Neural crest cell (in vitro differentiated cells): ENCODE measurements at places on chromosomes 12 and 14.
A peak's percentile ranks its signal among the peaks of the same experiment; 100 is the strongest.

- DNase-seq, result no peak
Measured at GRCh38 chr12:39451977-39452376, 9.1 kb upstream of the KIF21A start.

- no peak for DNase-seq
Measured at GRCh38 chr12:17108877-17109541, 503.0 kb upstream of the LMO3 start.

DNA sequence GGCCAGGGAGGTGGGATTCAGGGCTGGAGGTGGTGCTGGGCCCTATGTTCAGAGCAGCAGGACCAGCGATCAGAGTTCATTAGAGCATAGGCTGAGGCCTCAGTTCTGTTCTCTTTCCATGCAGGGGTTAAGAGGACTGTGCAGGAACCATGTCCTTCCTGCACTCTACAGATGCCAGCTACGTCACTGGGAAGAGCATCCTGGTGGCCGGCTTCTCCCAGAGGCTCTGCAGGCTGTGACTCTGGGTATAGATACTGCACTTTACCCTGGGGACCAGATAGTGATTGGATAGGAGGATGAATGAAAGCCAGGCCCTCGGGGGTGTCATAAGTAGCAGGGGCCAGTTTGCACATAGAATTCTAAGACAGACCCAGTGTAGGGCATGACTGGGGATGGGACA lies 92.6 kb downstream of the DHRS2 start:
- DNase-seq, result no peak

GRCh38 chr12:120470150-120470784 lies 719 bp upstream of the SRSF9 start:
- no peak for DNase-seq

GRCh38 chr14:101056446-101056845 lies 152.9 kb upstream of the RTL1 start:
- DNase-seq, result no peak

DNA sequence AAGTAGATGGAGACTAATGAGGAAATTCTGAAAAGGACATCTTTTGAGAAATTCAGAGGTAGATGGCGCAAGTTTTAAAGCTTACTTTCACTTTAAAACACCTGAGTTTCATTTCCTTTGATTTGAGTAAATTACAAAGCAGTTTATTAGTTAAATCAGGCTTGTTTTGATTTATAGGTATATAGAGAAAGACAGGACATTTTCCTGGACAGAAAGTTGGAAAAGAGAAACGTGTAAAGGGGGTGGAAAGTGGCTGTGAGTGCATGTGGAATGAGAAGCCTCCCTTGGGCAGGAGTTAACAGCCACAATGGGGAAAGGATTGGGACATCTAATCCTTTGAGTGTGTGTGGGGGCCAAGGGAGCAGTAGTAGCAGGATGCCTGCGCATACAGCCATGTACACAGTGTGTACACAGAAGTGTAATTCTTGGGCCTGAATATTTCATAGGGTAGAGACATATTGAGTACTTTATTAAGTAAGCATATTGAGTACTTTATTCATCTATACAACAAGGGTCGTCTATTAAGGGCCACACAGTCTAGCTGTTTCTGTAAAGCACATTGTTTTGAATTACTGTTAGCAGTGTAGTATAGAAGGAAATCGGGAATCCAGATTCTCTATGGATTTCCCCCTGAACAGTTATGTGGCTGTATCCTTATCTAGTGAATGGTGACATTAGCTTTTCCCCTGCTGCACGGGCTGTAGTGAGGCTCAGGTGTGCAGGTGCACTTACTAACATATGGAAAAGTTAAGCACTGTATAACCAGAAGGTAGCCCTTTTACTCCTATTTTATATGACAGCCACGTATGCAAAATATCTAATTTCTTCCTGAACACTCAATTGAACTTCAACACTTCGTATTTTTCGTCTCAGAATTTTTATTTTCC lies 19.1 kb downstream of the MARK3 start:
- DNase-seq, result no peak

DNA sequence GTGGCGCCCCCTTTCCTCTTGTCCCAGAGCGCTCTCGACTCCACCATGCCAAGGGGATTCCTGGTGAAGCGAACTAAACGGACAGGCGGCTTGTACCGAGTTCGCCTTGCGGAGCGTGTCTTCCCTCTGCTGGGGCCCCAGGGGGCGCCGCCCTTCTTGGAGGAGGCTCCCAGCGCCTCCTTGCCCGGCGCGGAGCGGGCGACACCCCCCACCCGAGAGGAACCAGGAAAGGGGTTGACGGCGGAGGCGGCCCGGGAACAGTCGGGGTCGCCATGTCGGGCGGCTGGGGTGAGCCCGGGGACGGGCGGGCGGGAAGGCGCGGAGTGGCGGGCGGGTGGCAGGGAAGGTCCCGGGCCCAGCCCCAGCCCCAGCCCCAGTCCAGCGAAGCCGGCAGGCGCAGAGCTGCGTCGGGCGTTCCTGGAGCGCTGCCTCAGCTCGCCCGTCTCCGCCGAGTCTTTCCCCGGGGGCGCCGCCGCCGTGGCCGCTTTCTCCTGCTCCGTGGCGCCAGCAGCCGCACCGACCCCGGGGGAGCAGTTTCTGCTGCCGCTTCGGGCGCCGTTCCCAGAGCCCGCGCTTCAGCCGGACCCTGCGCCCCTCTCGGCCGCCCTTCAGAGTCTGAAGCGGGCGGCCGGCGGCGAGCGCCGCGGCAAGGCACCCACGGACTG lies 376 bp downstream of the INSM2 start:
- no peak for DNase-seq

- no peak for DNase-seq
Measured at GRCh38 chr14:67251573-67252226, 10.5 kb downstream of the PALS1 start.

DNA sequence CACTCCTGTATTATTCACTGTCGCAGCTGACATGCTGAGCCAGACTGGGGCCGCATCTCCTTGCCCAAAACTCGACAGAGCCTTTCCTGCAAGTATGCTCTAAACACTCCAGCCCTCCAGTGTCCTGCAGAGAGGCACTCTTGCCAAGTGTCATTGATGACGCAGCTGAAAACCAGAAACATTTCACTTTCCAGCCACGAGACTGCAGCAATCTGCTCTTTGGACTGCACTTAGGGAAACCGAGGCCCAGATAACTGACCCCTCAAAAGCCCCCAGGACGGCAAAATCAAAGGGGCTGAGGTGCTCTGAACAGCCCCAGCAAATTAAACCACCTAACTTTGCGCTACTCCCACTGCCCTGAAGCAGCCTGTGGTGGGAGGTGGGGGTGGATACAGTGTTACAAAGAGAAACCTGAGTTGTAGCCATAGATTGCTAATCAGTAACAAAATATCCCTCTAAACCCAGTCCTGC lies 2.6 kb downstream of the CCDC85C start:
- no peak for DNase-seq

DNA sequence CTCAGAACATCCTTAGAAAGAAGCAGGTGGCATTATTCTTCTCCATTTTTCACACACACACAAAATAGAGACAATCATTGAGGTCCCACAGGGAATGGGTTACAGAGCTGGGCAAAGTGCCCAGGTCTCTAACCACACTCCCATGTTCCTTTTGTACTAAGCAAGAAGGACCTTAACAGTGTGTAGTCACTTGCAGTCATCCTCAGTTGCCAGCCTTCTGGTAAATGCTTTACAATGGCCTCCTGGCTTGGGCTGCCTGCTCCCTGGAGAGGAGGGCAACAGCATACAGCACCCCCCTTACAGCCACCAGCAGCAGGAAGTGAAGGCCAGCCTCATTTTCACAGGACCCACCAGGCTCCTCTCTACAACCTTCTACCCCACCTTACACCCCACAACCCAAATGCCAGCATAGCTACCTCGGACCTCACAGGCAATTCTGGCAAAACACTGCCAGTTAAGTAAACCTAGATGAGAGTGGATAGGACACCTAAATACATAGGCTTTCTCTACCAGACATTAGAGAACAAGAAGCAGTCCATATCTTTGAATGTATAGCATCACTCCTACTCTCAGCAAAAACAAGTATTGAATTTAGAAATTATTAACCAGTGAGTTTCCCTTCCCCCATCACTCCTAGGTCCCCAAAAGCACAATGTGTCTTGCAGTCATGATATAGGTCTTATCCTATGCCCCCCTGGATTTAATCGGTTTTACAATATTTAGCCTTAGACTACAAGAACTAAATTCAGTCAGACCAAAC lies 88.1 kb downstream of the PPP2R5E start:
- no peak for DNase-seq

DNA sequence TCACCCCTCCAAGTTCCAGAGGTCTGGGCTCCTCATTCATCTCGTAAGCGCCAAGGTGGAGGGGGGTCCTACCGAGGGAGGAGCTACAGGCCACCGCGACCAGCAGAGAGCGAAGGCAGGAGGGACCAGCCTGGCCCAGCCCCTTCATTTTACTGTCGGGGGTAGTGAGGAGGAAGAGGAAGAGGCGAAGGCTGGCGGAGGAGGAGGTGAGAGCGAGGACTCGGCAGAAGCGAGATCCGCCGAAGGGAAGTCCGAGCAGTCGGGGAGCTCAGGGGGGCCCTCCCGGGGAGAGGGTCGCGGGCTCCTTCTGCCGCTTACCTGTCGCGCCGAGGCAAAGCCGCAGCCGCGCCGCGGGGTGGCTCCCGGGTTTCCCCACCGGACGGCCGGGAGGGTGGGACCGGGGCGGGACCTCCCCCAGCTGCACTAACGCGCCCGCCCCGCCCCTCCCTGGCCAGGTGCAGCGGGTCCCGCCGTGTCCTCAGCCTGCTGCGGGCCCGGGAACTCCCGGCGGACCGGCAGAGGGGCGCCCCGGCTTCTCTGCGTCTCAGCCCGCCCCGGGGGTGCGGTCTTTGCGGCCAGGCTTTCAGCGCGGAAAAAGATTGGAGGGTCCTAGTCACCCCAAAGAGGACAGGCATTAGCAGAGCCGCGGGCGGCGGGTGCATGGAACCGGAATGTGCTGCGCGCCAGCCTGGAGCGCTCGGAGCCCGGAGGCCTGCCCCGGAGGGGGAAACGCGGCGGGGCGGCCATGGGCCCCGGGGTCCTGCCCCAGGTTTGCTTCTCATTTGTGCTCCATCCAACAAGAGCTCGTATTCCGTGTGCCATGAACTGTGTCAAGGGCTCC lies at the start of gene GALNT6:
Gene GALNT6, minus strand, starts transcription at position 124 of the 841 bp plus-strand sequence. CDS start 11,625 bp downstream, outside the sequence.
- DNase-seq, result no peak

GRCh38 chr12:120971299-120972180 lies 6.8 kb upstream of the HNF1A start:
- DNase-seq, result peak; percentile 12

DNA sequence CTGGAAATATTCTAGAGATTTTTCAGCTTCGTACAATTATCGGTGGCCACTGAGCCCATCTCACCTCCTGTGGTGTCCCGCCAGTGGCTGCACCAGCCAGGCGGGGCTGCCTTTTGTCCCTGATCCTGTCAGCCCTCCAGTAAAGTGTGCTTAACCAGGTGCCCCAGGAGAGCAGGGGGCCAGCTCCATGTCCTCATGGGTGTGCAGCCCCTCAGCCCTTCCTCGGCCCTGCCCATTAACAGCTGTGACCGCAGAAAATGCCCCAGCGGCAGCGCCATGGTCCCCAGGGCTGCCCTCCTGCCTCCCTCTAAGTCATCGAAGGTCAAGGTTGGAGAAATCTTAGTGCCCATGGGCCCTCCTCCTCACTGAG lies 188.5 kb downstream of the ZFP36L1 start:
- no peak for DNase-seq

GRCh38 chr14:49212721-49213120 lies 373.5 kb downstream of the RPS29 start:
- no peak for DNase-seq

GRCh38 chr12:7793211-7793610 lies 4.0 kb downstream of the NANOG start:
- no peak for DNase-seq

DNA sequence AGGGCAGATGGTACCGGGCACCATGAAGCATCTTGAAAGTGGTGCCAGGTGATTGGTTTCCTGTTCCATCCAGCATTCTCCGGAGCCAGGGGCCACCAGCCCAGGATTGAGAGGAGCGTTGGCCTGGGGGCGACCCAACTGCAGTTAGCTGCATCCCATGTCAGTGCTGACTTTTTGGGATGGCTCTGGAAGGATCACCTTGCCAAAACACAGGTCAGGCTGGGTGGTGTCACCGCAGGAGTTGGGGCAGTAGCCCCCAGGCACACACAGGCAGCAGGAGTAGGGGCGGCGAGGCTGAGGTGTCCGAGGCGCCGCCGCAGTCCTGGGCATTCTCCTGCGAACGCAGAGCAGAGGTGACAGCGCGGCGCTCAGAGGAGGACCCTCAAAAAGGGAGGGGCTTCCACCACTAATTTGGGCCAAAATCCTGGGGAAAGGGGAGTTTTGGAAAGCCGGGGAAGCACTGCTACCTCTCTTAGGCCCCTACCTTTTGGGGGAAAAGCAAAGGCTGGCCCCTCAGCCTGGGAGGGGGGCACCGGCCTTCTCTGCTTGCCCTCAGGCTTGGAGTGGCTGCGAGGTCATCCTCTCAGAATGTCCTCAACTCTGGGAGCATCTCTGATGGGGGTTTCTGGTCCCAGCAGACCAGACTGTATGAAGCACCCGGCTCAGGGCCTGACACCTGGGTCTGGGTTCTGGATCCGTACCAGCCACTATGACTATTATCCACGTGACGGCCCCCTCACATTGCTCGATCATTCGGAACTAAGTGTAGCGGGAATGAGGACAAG lies 26.7 kb upstream of the LRTM2 start:
- DNase-seq, result no peak

GRCh38 chr12:4819654-4820053 lies 90.1 kb upstream of the KCNA1 start:
- DNase-seq, result no peak
